ENCODE measurements at places on chromosomes 3 and 15.

- no peak for DNase-seq
These were observed 153.2 kb downstream of the CTNNB1 start for GRCh38 chr3:41352510-41352909.

- DNase-seq, result no peak
These were observed 22.9 kb upstream of the HRH1 start for GRCh38 chr3:11131371-11131770.

- no peak for DNase-seq
These were observed 611.2 kb upstream of the CFAP20DC start for GRCh38 chr3:59660852-59661625.

DNA sequence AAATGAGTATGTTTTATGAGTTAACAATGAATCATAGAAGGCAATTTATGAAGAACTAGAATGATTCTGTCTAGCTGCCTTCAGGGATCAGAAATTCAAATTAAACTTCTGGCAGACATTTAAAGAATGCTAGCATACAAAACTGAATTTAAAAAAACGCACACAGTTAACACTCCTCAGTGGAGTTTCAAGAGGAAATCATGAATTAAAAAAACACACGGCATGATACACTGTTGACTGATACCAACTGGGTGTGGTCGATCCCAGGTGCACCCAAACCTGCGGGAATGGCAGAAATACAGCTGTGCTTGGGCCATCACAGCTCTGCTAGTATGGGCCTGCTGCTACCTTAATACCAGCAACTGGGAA, 526.0 kb downstream of the FOXP1 start:
- DNase-seq, result no peak

DNA sequence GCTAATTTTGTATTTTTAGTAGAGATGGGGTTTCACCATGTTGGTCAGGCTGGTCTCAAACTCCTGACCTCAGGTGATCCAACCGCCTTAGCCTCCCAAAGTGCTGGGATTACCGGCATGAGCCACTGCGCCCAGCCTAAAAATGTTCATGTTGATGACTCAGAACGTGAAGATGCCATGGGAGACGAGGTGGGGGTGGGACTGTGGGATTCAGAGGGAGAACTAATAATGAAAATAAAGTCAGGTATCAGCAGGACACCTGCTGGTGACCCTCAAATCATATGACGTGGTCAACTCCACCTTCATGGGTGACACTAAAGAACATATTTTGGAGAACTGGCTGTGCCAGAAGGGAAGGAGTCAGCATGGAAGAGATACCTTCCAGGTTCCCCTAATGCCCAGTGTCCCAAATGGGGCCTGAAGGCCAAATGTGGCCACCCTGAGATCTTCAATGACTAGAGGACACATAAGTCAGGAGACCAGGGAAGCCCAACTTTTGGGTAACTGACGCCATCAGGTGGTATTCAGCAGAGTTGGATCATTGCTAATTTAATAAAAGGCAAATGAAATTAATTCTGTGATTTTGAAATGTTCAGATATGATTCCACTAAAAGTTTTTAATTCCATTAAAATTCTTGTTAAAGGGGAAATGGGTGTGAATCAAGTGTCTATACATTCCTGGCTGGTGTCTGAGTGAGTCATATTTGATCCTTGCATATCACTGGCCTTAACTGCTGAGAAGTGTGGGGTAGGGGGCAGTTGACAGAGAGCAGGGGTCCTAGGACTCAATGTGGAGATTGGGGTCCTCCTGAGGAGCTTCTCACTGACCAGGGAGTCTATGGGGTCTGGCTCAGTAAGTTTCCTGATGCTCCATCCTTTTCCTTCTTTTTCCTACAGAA, 88.6 kb upstream of the GSK3B start:
- DNase-seq, result no peak

GRCh38 chr3:32459450-32459849, 43.2 kb downstream of the CMTM6 start:
- no peak for DNase-seq

GRCh38 chr3:12393894-12394293, 90.4 kb upstream of the TSEN2 start:
- DNase-seq, result no peak

- no peak for DNase-seq
These were observed 5.4 kb downstream of the MUC4 start for GRCh38 chr3:195806211-195806915.

GRCh38 chr3:179682426-179683080, 29.7 kb downstream of the USP13 start:
- DNase-seq, result no peak

DNA sequence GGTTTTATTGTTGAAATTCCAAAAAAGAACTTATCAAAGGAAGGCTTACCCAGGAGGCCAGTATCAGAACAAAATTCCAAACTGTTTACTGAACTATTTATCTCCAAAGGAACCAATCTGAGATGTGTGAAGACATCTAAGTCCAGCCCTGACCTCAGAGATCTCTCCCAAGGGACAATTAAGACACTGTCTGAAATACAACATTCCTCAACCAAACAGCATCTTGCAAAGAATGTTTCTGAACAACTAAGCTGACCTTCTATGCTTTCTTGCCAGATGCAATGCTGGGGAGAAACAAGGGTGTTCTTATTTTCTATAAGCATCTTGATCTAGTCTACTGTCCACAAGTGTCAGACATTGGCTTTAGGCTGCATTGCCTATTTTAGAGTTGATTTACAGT, 13.6 kb downstream of the PDZRN3 start:
- no peak for DNase-seq

- no peak for DNase-seq
These were observed 232.9 kb downstream of the ADAMTS17 start for GRCh38 chr15:100108846-100109245.

- no peak for DNase-seq
These were observed 46.3 kb downstream of the SYNM start for GRCh38 chr15:99151156-99151555.

DNA sequence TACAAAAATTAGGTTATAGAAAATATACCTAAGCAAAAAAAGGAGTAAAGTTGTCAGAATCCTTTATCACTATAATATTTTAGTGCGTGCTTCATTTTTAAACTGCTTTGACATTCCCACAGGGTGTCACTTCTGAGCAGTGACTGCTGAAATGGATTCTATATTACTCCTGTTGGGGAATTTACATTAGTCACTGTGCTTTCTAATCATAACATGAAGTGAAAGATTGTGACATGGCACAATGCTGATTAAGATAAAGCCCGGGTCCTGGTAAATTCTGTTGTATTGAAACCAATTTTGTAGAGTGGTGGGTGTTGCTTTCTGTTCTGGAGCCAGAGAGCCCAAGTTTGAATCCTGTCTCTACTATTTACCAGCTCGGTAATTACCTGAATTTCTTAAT, 36.4 kb upstream of the EHHADH start:
- DNase-seq, result no peak

GRCh38 chr3:177307391-177307790, 110.1 kb upstream of the TBL1XR1 start:
- no peak for DNase-seq

DNA sequence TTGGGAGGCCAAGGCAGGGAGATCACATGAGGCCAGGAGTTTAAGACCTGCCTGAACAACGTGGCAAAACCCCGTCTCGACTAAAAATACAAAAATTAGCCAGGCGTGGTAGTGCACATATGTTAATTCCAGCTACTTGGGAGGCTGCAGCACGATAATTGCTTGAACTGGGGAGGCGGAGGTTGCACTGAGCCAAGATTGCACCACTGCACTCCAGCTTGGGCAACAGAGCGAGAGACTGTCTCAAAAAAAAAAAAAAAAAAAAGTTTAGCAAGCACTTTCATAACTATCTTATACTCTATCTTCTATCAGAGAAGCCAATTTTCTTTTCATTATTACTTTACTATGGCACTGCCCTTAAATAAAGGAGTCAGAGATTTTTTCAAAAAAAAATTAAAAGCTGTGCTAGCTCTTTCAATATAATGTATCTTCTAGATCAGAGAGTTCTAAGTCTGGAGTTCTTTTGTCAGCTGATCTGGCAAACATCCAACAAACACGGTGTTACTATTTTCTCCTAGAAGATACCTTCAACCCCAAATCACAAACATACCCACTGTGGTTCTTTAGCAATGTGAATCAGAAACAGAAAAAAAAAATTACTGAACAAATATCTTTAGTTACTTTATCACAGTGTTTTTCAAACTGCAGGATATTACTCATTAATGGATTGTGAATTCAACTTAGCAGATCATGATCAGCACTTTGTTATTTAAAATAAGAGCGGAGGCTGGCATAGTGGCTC, 3.0 kb downstream of the ZNF770 start:
- DNase-seq, result no peak

- DNase-seq, result no peak
These were observed 625.4 kb downstream of the NTRK3 start for GRCh38 chr15:87631093-87631492.

- DNase-seq, result no peak
These were observed 550.4 kb upstream of the ARPP21 start for GRCh38 chr3:35088943-35089342.

All from stimulated activated CD8-positive, alpha-beta memory T cell treated with anti-CD3 and anti-CD28 coated beads, Interleukin-4, amount 100 ng/mL, for 1 hour (primary cell).